CD4-positive, alpha-beta T cell treated with Interleukin-15 for 1 hour (primary cell): ENCODE measurements at places on chromosomes 16 and 17.

GRCh38 chr16:30397776-30398660 lies 2.8 kb downstream of the ZNF48 start:
- no peak for DNase-seq

DNA sequence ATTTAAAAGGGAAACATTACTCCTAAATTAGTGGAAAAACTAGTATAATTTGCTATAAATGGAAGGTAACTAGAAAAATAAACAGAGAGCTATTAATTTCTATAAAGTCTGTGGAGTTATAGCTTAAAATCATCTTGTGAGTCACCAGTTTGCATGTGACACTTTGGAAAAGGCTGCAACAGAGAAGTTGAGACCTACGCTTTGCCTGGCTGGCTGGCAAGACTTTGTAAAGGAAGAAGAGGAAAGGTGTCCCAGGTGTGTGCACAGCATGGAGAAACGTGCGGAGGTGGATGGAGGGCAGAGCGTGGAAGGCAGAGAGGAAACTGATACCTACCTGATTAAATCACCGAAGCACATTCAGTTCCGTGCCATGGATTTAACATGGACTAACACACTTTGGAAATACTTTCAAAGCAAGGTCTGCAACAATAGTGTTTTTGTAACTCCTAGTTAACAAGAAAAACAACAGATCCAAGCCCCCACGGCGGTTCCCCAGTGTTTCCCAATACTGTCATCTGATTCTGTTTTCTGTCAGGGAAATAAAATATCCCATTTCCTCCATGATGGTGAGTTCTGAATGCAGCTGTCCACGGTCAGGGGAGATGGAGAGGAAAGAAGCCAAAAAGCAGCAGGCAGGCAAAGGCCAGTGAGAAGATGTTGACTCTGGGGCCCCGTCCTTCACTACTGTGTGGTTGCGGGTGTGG lies 134.8 kb downstream of the XYLT1 start:
- no peak for DNase-seq

DNA sequence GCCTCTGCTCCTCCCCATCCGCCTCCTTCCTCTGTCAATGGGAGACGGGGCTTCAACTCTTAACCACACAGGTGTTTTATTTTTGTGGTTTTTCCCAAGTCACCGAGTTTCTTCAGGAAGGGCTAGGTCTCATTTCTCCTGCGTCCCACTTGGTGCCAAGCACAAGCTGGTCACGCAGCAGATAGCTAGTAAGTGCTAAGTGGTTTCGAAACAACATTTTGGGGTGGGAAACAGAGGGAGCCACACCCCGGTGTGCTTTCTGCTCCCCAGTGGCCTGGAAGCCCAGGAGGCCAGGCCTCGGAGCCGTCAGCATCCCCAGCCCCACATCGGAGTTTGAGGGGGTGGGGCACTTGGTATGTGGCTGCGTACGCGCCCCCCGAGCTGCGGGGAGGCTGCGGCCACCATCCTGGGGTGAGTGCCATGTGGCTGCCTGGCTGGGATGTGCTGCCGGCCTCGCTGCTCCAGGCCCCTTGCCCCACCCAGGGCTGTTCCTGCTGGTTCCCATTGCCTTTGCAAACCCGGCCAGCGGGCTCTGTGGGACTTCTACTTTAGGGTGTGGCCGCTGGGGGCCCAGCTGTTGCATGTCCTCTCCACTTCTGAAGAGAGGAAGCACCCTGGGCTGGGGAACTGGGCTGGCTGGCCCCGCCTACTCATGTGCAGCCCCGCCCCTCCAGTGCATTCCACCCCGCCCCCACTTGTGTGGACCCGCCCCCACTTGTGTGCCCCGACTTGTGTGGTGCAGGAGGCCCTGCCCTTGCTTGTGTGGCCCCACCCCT lies 55.6 kb downstream of the BAIAP2 start:
- DNase-seq, result peak; percentile 73

GRCh38 chr16:49821614-49822282 lies 34.2 kb downstream of the ZNF423 start:
- no peak for DNase-seq

- DNase-seq, result no peak
Measured at GRCh38 chr16:55656691-55657092, 904 bp downstream of the SLC6A2 start.

- DNase-seq, result no peak
Measured at GRCh38 chr17:2178798-2179501, 124.0 kb downstream of the HIC1 start.

GRCh38 chr17:50589095-50589705 lies 28.7 kb downstream of the CACNA1G start:
- DNase-seq, result no peak

GRCh38 chr16:2768403-2769089 lies 8.5 kb downstream of the ELOB start:
- no peak for DNase-seq

DNA sequence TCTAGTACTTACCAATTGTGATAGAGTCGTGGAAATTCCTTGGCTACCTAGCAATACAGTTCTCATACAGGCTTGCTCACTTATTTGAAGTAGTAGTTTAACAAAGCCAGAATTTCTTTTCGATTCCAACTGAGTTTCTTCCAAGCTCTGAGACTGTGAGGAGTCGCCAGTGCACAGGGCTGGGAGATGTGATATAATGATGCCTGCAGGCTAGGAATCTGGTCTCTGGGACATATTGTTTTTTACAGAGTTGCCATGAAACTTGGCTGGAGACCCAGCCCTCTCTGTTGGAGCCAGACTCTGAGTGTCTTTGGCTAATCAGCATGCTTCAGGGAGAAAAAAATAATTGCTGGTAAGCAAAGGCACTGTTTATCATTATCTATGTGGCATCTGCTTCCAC lies 698.8 kb upstream of the GOT2 start:
- no peak for DNase-seq

- DNase-seq, result peak; percentile 51
Measured at GRCh38 chr17:27494192-27495091, 38.2 kb downstream of the KSR1 start.

DNA sequence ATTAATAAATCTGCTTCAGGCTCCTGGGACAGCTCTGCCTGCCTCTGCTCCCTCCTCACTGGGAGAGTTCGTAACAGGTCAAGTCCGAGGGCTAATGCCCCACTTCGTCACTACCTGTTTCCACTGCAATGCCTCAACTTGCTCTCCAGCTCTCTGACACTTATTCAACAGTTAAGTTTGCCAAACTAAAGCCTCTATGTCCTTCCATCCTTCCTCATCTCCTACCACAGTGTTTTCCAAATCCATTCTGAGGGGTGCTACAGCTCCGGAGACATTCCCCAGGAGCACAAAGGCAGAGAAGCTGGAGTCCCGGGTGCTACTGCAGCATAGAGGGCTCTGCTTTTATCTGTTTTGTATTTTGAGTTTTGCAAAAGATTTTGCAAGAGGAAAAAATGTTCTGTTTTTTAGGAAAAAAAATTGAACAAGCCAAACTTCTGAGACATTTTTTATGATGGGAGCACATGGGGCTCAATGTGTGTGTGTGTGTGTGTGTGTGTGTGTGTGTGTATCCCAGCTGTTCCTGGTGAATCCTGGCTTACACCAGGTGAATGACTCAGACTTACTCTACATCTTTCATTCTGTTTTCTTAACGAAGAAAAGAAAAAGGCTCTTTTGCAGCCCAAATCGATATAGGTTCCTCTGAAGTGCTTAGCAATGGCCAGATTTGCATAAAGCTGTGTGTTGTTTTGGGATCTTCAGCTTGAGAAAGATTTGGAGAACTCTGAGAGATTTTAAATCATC lies 46.1 kb upstream of the MYOCD start:
- DNase-seq, result no peak
